Brain microvascular endothelial cell (primary cell): ENCODE measurements at places on chromosomes 7 and 10.

DNA sequence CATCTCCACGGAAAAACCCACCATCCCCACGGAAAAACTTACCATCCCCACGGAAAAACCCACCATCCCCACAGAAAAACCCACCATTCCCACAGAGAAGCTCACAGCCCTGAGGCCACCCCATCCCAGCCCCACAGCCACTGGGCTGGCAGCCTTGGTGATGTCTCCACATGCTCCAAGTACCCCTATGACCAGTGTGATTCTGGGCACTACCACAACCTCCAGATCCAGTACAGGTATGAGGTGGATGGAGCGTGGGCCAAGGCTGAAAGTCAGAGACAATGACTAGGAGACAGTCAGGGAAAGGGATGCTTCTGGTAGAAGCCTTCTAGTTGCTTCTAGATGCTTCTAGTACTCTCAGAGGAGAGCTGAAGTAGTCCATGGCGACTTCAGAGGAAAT is 19.6 kb downstream of the ZAN start:
- DNase-seq: no peak

DNA sequence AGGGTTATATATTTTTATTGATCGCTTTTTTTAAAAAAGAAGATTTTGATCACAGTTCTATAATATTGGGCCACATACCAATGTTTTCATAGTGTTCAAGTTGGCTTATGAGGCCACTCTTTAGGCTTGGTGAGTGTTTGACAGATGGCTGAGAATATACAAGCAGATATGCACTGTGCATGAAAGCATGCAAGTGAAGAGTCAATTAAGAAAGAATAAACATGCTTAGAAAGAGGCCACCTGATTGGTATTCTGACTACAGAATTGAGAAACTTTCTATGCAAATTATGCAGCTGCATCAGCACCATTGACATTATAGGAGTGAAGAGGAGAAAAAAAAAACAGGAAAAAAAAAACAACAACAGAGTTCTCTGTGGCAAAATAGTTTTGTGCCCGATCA is 39.9 kb downstream of the CABCOCO1 start:
- DNase-seq: no peak

DNA sequence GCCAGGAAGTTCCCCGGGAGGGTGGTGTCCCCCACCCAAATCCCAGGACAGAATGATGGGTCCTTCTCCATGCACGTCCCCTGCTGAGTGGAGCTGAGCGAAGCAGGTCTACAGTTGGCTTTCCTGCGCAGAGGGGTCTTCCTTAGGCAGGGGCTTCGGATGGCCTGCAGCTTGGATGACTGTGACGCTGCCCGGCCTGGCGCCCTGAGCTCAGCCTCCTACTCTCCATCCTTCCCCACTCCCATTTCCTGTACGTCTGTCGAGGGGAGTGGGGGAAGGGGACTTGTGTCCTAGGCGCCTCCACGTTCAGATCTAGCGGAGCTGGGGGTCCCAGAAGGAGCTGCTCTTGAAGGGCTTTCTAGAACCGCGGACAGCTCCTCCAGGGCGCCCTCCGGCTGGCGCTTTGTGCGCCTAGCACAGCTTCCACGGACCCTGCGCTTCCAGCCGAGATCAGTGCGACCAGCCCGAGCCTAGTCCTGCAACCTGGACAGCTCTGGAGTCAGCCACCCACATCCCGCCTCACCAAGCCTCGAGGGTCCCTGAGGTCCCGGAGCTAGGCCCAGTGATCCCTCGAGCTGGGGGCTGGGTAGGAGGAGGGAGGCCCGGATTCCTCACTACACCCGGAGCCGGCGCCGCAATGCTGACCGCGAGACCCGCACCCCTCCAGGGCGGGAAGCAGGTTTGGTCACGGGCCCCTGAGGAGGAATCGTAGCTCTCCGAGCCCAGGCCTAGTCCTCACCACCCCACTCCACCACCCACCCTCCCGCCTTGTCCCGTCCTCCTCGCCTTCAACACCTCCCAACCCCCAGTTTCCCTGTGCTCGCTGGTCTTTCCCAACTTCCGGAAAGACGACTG is 1.9 kb downstream of the GRID1 start:
- no peak for DNase-seq

DNA sequence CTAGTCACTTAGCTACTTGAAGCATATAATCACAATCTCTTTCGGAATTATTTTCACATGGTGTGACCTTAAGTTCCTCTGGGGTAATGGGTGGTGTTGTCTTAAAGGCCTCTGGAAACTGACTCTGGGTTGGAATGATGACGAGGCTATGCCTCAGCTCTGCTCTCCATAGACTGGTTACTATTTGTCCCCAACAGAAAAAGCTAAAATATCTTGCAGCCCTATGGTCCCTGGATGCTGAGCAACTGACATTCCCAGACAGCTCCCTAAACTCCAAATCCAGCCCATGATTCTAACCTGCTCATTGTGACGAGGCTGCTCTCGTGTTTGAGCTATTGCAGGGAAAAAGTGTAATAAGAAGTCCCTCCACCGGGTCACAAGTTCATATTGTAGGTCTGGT is 51.6 kb downstream of the HBP1 start:
- no peak for DNase-seq

DNA sequence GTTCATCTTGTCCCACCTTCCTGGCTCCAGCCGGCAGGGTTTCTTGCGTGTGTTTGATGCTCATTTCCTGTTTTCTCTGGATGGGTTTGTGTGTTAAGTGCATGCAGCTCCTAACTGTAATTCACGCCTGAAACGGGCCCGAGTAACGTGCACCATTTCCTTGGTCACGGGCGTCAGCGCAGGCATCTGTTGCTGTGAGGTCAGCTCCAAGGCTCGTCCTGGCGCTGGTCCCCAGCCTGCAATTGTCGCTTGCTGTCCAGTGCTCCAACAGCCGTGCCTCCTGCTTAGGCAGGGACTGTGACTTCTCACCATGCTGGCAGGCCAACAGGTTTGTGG is 201.1 kb downstream of the GLRX3 start:
- no peak for DNase-seq

DNA sequence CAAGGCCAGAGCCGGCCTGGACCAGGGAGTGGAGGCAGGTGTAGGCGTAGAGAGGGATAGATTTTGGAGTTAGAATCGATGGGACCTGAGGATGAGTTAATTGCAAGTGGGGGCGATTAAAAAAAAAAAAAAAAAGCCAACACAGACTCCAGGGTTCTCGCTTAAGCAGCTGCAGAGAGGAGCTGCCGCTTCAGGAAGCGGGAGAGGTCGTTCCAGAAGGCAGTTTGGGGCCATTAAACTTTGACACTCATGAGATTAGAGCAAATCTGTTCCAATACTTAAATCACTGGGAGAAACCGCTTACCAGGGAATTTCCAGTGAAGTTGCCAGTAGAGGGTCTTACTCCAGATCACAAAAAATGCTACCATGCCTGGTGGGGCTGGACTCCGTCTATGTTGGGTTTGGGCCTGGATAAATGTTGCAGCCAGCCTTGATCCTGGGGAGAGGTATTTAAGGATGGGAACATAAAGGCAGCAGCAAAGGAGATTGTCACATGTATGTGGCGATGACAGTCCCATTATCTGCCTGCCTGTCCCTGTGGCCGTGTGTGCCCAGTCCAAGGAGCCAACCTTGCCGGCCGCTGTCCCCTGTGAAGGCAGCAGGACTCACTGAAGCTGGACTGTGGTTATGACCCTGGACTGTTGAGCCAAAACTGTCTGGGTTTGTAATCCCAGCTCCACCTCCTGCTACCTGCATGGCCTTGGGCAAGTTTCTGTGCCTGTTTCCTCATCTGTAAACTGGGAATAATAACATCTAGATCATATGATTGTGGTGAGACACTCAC is 23.9 kb upstream of the GRID1 start:
- DNase-seq: no peak

DNA sequence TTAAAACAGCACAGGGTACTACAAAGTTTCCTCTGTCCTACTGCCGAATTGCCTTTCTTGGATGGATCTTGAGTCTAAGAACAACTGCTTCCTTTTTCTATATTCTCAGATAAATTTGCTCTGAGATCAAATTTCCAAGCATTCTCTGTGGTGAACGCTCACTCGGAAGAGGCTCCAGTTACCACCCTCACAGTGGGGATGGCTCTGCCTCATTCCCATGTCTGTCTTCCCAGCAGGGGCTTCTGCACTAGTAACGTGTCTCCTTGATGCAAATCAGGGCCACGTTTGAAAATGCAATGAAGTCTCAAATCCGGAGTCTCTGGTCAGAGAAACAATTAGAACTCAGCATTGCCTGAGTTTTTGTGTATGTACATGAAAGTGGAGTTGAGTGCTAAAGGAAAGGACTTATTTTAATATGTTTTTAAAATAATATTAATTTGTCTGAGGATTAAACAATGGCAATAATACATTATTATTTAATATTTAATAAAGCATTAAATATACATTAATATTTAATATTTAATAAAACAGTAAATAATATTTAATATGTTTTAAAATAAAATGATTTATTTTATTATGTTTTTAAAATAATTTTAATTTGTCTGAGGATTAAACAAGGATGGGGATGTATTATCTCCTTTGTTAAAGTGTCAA is 61.8 kb downstream of the INHBA start:
- DNase-seq: peak; percentile 48

GRCh38 chr10:64574371-64574770 is 1053.2 kb downstream of the REEP3 start:
- no peak for DNase-seq

DNA sequence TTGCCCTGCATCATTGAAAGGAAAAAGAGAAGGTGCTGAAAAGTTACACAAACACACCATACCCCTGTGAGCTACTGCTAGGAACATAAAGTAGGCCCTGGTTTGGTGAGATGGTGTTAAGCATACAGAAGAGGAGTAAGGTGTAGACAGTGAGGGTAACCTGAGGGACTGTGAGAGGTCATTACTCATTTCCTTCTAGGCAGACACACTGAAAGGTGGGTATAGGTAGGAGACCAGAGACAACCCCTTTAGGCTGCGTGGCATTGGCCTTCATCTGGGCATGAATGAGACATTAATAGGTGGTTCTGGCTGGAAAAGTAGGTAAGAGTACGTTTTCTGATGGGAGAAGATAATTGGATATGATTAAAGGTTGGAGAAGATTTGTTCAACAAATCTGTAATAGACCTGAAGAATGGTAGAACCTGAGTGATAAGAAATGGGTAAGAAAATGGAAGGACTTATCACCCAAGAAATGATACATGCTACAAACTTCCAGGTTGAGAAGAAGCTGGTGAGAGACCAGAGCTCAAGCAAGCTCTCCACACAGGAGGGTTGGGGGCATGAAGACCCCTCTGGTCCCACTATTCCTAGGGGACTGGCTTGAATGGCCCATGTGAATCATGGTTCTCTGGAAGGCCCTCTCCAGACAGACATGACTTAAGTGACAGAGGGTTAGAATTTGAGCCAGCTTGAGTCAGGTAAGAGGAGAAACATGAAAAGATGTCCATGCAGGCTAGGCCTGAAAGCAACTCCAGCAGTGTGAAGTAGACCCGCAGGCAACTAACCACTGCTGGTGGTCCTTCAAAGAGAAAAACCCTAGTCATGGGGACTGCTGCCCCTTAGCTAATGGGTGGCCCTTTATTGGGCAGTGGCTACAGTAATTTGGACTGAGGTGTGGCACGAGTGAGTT is 3.8 kb downstream of the COMTD1 start:
- no peak for DNase-seq

DNA sequence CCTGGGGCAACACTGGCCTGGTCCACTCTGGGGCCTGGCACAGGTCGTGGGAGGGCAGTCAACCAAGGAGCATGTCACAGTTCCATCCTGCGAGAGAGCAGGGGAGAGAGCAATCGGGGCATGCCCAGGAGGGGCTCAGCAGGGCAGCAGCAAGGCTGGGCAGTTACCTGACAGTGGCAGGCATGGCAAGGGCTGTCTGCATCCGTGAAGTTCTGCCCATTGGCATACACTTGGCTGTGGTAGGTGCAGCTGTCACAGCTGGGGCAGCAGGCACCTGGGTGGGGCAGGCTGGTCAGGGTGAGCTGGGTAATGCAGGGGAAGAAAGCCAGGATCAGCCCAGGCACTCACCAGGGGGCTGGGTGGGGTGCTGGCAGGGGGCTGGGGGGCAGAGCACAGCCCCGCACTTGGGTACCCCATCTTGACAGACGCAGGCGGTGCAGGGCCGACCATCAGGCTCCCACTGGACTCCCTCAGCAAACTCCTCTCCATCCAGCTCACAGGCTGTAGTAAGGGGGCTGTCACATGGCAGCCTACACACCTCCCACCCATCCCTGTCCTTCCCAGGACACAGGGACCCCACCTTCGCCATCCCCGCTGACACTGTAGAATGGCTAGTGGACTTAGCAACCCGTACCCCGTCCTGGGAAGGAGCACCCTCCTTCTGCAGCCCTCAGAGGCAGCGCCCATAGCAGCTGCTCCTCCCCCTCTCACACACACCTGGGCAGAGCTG is 17.8 kb downstream of the KCP start:
- no peak for DNase-seq
